ENCODE measurements at places on chromosomes 2 and 18.
A peak's percentile ranks its signal among the peaks of the same experiment; 100 is the strongest.

DNA sequence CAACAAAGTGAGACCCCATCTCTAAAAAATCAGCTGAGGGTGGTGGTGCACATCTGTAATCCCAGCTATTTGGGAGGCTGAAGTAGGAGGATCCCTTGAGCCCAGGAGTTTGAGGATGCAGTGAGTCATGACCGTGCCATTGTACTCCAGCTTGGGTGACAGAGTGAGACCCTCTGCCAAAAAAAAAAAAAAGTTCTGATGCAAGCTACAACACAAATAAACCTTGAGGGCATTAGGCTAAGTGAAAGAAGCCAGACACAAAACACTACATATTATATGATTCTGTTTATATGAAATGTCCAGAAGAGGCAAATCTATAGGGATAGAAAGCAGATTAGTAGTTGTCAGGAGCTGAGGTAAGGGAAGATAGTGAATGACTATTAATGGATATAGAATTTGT is 13.0 kb downstream of the YWHAQ start:
- DNase-seq: peak; percentile 66

DNA sequence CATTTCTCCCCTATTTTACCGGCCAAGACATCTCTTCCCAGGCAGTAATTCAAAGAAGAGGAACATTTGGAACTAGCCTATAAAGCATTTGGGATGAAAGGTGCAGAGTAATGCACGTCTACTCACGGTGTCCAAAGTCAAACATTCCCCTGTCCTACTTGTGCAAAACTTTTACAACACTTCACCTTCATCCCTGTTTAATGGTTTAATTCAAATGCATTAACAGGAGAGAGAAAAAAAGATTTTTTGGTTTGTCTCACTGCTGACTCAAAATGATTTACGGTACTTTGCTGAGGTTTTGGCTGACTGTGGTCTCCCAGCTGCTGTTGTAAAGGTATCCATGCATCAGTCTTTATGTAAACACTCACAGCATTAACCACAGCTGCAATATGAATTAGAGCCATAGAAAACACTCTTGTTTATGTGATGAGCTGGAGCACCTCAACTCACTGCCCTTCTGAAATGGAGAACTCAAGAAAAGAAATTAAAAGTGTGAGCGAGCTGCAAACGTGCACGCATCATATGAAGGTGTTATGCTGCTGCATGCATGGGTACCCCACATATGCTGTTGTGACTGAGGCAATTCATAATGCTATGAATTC is 220.5 kb downstream of the PIEZO2 start:
- peak; percentile 42 for DNase-seq

DNA sequence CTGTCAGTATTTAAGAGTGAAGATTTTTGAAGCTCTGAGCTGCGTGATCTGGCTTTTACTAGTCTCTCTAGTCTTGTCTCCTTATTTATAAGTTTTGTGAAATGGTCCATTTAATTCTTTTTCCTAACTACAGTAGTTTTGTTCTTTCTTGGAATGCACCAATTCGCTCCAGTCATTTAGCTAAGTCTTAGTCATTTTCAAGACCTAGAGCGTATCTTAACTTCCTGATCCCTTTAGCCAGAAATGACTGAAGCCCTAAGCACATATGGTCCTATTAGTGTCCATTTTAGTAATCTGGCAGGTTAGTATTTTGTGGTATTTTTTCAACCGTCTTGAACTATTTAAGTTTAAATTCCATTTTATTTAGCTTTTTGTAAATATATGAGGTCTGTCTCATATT is 3.6 kb downstream of the BIRC6 start:
- DNase-seq: peak; percentile 58

DNA sequence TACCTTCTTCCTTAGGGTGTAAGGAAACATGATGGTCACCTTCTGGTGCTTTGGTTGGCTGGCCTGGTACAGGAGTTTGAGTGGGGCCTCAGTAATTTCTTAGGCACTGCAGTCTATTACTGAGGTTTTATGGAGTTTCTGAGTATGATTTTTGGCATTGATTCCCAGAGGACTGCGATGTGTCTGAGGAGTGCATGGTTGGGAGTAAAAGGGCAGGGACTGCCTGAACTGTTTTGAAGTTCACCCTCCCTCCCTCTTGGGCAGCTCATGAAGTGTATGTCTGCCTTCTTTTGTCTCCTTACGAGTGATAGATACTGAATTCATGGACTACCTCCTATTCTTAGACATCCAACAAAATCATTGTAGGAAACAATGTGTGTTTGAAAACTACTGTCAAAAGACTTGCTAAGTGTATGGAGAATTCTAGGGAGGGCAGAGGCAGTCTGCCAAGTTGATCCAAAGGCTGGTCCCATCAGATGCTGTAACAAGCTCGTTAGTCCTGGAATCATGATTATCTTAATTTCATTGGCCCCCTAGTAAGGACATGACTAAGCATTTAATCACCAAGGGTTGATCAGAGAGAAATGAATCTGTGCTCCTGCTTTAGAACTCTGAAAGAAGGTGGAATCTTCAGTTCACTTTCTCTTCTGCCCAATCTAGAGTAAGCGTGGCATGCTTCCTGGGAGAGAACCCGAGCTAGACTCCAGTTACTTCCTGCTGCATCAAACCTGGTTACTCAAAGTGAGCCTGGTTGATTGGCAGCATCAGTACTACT is 26.5 kb downstream of the LYPD6B start:
- DNase-seq: peak; percentile 42

GRCh38 chr2:44553456-44553855 is 191.7 kb downstream of the CAMKMT start:
- peak; percentile 84 for DNase-seq

GRCh38 chr18:25125680-25126079 is 226.3 kb downstream of the ZNF521 start:
- DNase-seq: no peak

DNA sequence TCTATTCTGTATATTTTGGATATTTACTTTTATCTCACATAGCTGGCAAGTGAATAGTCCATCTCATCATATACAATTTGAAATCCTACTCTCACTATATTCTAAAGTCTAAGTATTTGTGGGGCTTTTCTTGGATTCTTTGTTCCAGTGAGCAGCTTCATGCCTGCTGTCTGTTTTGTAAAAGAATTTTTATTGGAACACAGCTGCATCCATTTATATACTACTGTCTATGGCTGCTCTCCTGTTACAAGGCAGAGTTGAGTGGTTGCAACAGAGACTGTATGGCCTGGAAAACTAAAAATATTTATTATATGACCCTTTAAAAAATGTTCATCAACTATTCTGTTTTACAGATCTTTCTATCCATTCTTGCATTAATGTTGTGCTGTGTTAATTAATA is 193.3 kb upstream of the KLHL14 start:
- no peak for DNase-seq

DNA sequence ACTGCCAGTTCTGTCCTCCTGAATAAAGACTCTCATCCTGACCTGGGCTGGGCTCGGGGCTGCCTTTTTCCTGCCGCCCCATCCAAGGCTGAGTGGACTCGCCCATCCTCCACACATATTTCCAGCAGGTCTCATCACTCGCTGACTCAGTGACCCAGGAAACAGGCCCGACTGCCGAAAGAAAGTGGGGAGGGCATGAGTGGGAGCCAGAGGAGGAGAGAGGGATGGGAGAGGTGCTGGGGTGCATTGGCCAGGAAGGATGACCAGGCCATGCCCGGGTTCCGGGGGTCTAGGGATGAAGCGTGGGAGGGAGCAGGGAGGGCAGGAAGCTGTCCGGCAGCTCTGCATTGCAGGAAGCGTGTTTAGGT is 66.7 kb downstream of the TWIST2 start:
- peak; percentile 91 for DNase-seq

- peak; percentile 80 for DNase-seq
Observed at GRCh38 chr2:217103752-217104545, 244.1 kb upstream of the TNP1 start.

Data from GM23248 (cell line).